ENCODE measurements at places on chromosomes 12 and 14. TPM values are rescaled to one million over a fixed set of nuclear protein-coding genes. Genes with fewer than 3 reads are reported as not detected.

The LYZ gene
- 2.2 TPM for total RNA-seq

The KRT77 gene
- not detected for total RNA-seq

The TAS2R46 gene
- total RNA-seq = not detected

The SPIC gene
- total RNA-seq = not detected

The OR4E2 gene
- total RNA-seq = not detected

The GLIPR1L1 gene
- total RNA-seq = not detected

The RDH5 gene
- total RNA-seq = 1.7 TPM

The ASB2 gene
- 2.2 TPM for total RNA-seq

The ANKRD33 gene
- 0.24 TPM for total RNA-seq

The B4GALNT1 gene
- 37.8 TPM for total RNA-seq

The IAPP gene
- not detected for total RNA-seq

The CCDC184 gene
- total RNA-seq = 3.4 TPM

The GOLGA3 gene
- total RNA-seq = 25.0 TPM

The HSP90B1 gene
- total RNA-seq = 721 TPM

The LBHD2 gene
- not detected for total RNA-seq

The AQP6 gene
- not detected for total RNA-seq

The CLEC4D gene
- not detected for total RNA-seq

The RD3L gene
- not detected for total RNA-seq

The GPR68 gene
- total RNA-seq = 0.12 TPM

The PTPN21 gene
- total RNA-seq = 6.0 TPM

The ADSS1 gene
- total RNA-seq = 7.8 TPM

The DNAI7 gene
- 0.33 TPM for total RNA-seq

The C12orf75 gene
- total RNA-seq = 123 TPM

The GPR84 gene
- total RNA-seq = not detected

The LAG3 gene
- 1.1 TPM for total RNA-seq

The CPNE8 gene
- total RNA-seq = 7.9 TPM

The CLMN gene
- 4.5 TPM for total RNA-seq

The RILPL2 gene
- 1.7 TPM for total RNA-seq

The LMBR1L gene
- 12.8 TPM for total RNA-seq

The PRB2 gene
- not detected for total RNA-seq

The MED6 gene
- 42.0 TPM for total RNA-seq

The HOXC6 gene
- 5.4 TPM for total RNA-seq

The POLE2 gene
- 13.1 TPM for total RNA-seq
